ENCODE measurements at places on chromosomes 13 and 19. TPM values are rescaled to one million over a fixed set of nuclear protein-coding genes. Genes with fewer than 3 reads are reported as not detected.

DNA sequence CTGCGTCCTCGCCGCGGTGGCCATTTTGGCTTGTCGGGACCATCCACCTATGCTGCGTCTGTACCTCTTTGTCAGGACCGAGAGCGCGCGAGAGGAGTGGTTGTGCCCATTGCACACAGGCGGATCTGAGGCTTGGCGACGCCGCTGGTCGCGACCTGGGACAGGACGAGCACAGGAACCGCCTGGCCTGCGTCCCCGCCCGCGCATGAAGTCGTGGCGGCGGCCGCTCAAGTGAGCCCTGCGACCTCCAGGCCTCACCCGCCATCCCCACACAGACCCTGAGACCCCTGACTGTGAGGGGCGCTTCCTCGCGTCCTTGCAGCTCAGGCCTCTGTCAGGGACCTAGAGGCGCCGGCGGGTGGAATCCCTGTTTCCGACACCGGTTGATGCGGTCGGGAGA lies 16.8 kb downstream of the ZNF586 start:
- DNase-seq: no peak

GRCh38 chr19:45464852-45465441 lies 2.8 kb upstream of the FOSB start:
- DNase-seq: no peak

DNA sequence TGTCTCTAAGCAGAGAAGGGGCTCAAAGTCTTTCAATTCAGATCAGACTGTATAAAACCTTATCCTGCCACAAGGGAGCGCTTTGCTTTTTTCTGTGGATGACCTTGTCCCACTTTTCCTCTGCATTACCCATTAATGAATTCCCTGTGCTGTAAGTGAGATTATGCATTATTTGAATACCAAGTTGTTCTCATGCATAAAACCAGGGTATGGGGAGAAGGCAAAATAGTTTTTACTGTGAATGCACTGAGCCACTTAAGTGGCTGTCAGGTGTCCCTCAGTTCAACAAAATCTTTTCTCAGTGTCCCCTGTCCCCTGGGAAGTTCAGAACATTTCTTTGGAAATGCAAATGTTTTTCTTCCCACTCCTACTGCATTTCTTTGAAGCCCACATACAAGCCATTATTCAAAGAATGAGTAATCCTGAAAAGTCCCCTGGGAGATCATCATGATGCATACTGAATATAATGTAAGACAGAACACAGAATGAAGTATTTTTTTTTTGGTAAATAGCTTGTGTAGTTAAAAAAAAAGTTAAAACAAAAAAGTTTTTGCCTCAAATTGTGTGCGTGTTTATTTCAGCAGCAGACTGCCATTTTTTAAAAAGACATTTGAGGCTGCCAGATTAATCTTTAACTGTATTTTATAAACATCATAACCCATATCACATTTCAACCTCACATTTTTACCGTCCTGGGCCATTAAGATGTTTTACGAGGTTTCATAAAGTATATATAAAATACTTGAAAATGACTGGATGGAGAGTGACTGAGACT lies 506.7 kb upstream of the PCDH9 start:
- no peak for DNase-seq

The DNAAF3 gene
- total RNA-seq: 0.40 TPM

DNA sequence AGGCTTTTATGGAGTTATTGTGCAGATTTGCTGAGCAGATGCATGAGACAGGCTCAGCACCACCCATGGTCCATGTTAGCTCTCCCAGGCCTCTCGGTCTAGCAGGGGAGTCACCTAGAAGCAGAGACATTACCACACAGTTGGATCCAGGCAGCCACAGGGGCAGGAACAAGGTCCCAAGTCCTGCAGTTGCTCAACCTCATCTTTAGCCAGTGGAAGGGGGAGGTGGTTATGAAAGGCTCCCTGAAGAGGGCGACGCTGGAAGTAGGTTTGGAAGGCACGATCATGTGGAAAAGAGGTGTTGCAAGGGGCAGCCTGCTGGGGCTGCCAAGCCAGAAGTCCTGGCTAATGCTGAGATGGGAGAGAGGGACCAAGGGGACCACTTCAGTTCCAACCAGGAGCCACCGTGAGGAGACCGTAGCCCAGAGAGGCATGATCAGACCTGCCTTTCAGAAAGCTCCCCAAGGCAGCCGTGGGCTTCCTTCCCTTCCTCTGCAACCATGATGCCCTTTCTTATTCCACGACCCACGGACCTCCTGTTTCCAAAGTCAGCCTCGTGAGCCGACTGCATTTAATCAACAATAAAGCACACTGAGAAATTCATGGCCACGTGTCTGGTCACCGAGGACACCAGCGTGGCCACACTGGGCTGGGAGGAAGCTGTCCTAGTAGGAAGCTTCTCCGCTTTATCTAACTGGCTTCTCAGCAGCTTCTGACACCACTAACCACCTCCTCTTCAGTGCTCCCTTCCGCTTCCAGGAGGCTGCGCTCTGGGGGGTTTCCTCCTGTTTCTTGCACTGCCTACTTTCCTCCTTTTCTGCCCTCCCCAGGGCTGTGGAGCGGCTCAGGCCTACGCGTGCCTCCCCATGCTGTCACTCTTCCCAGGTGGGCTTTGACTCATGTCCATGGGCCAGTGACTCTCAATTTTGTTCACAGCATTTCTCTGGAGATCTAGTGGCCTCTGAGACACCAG lies 2.6 kb downstream of the AP1M1 start:
- DNase-seq: no peak

DNA sequence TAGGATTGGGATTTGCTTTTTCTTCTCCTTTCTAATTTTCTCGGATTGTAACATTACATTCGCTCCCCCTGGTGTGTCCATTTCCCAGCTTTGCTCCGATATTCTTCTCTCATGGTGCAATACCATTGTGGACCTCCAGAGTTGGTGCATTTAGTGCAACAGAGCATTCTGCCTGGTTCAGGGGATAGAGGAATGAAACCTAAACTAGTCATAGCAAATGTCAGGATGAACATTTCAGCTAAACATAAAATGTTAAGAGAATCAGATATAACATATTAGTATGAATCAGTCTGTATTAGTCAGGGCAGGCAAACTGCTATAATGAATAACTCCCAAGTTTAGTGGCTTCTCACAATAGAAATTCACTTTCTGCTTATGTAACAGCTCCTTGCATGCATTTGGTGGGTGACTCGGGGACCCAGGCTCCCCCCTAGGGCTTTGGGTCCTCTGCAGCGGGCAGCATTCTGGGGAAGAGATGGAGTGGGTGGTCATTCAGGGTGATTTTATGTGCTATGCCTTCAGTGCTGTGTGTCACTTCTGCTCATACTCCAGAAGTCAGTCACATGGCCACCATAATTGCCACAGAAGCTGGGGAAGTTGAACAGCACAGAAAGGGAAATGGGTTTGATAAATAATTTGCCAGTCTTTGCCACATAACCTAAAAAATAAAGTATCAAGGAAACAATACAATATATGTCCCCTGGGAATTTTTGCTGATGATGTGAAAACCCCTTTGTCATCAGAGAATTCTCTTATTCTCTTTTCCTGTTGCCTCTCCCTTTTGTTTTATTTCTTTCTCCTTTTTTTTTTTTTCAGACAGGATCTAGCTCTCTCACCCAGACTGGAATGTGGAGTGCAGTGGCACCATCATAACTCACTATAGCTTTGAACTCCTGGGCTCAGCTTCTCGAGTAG lies 111.0 kb downstream of the HSPH1 start:
- no peak for DNase-seq

- DNase-seq: peak; percentile 62
These were observed 3.9 kb upstream of the PCDH17 start for GRCh38 chr13:57627663-57628062.

DNA sequence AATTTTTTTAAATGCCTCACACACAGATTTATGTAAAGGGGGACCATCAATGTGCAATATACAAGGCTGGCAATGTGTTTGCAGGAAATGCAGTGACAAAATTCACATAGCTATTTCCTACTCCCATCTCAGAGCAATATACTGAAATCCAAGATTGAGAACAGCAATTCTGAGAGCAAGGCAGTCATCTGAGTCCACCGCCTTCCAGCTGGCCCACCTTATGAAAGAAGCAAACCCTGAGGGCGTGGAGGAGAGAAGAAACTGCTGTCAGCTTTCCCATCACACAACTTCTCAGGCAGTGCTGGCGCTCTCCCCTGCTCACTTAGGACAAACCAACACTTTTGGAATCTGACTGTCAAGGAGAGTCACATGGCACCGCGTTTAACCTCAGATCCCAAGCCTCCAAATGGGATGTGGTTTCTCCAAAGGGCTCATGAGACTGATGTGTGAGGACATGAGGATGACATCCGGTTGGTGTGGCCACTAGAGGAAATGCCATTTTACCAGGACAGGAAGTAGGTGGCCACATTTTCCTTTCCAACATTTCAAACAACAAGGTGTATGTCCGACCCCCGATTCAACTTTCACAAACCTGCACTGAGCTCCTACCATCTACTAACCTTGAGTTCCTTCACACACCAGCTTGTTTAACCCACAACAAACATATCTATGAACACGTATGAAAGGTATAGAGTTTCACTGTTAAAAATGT lies 3.7 kb upstream of the DOCK9 start:
- DNase-seq: peak; percentile 43

The ADGRE1 gene
- not detected for total RNA-seq

- peak; percentile 61 for DNase-seq
These were observed 1.6 kb downstream of the SIX5 start for GRCh38 chr19:45767410-45767880.

DNA sequence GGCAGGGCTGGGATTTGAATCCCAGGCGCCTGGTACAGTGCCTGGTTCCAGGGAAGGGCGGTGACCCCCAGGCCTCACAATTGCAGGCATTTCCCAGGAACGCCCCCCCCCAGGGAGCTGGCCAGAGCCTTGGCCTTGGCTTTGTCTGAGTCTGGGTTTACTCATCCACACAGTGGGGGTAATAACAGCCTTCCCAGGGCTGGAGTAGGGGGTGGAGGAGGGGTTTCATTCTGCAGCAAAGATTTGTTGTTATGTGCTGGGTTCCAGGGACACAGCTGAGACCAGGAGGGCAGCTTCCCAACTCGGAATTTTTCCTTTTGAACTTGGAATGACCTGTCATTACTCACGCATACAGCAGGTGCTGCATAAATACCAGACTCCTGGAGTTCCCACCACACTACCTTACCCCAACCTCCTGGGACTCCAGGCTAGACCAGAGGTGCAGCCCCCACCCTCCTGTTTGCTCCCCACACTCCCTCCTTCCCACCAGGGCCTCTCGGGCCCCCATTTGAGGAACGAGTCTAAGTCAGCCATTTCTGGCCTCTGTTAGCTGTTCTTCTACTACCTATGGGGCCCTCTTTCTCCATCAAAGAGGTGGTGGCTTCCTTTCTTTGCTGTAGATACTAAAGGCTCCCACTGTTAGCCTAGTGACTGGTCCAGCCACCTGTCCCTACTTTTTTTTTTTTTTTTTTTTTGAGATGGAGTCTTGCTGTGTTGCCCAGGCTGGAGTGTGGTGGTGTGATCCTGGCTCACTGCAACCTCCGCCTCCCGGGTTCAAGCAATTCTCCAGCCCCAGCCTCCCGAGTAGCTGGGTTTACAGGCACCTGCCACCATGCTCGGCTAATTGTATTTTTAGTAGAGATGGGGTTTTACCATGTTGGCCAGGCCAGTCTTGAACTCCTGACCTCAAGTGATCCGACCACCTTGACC lies 1.6 kb upstream of the ADAMTS10 start:
- peak; percentile 23 for DNase-seq

DNA sequence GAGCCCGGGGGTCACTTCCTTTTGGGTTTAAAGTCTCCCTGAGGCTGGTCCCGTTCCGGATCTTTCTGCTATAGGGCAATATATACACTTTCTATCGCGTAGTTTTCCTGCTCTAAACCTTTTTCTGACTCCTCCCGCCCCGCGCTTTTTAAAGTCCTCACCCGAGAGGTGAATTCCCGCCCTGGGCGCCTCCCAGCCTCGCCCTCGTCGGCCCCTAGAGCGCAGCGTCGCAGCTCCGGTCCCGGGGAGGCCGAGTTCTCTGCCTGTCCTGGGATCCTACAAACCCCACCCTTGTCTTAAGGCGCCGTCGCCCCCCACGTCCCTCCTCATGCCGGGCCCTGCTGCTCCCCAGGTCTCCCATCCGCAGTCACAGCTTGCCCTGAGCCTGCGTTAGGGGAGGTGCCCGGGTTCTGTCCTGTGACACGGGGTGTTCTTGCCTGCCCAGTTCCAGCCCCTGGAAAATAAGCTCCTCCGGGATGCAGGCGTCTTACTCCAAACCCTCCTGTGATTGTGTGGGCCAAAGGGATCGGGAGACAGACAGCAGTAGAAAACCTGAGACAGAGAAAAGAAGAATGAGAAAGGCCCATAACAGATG lies 491 bp downstream of the ZNF525 start:
- no peak for DNase-seq

DNA sequence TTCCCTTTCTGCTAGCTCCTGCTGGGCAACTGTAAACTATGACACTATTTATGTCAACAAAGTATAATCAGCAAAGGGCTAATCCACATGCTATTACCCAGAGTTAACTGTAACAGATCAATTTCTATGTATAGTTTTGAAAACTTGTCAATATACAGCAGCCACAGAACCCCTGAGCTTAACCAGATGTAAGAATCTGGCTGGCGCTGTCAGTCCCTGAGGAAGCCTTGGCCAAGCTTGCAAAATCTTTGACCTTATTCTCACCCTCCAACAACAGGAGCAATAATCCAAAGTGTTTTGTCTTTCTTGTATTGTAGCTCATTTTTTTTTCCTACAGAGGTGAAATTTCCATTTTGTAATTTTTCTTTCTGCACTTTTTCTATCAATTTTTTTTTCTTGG lies 1230.1 kb upstream of the SLC10A2 start:
- DNase-seq: no peak

GRCh38 chr13:50678464-50679162 lies 164.9 kb downstream of the DLEU7 start:
- peak; percentile 47 for DNase-seq

DNA sequence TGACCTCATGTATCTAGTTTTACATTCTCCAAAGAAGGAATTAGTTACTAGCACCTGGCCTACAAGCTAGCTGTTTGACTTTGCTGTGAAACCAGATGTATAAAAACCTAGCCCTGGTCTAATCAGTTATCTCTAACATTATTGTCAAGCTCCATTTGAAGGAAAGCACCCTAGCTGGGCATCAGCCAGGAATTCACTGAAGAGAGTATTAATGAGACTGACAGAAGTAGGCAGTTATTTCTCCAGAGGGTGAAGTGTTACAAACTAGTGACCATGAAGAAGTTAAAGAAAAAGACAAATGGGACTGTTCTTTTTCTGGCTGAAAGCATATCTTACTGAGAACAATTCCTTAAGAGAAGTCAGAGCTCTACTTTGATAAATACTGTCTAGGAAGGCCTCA lies 2529.3 kb upstream of the PCDH20 start:
- no peak for DNase-seq

- DNase-seq: no peak
These were observed 6.4 kb downstream of the MYO9B start for GRCh38 chr19:17081672-17082630.

- DNase-seq: peak; percentile 71
These were observed 572 bp downstream of the UGGT2 start for GRCh38 chr13:96052656-96053002.

DNA sequence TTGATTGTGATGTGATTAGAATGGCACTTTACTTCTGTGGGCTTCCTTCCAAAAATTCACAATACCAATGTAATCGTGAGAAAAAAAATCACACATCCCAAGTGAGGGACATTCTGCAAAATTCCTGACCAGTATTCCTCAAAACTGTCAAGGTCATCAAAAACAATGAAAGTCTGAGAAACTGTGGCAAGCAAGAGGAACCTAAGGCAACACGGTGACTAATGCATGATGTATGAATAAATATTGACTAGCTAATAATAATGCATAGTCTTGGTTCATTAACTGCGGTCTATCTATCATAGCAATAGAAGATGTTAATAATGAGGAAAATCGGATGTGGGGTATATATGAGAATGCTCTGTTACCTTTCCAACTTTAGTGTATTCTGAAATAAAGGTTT lies 159.0 kb downstream of the RFC3 start:
- DNase-seq: no peak

Data from lung microvascular endothelial cell (primary cell).